ENCODE measurements at places on chromosomes 7 and 10.

DNA sequence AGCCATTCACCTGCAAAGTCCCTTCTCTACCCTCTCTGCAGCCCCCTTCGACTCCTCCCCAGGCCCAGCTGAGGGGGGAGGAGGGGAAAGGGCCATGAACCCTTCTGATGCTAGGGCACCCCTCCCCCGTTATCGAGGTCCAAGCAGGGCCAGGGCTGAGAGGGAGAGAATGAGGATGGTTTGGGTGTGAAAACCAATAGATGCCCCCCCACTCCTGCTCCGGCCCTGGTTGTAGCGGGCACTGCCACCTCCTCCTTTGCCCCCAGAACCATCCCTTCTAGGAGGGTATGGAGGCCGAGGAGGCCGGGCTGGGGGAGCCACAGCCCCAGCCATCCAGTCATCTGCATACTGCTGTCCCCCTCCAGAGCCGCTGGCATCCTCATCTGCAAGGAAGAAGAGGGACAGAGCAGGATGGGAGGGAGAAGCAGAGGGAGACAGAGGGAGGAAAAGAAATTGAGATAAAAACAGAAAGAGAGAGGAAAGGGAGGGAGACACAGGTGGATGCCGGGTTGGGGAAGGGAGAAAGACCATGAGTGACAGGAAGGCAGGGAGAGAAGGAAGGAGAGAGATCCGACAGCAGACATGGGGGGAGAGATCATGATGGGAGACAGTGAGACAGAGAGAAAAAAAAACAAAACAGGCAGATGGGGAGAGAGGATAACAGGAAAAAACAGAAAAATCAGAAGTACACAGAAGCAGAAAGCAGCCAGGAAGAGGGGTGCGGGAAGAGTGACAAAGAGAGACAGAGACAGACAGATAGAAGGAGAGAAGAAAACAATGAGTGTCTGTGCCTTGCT, 1.9 kb upstream of the GAL3ST4 start:
- DNase-seq = no peak

DNA sequence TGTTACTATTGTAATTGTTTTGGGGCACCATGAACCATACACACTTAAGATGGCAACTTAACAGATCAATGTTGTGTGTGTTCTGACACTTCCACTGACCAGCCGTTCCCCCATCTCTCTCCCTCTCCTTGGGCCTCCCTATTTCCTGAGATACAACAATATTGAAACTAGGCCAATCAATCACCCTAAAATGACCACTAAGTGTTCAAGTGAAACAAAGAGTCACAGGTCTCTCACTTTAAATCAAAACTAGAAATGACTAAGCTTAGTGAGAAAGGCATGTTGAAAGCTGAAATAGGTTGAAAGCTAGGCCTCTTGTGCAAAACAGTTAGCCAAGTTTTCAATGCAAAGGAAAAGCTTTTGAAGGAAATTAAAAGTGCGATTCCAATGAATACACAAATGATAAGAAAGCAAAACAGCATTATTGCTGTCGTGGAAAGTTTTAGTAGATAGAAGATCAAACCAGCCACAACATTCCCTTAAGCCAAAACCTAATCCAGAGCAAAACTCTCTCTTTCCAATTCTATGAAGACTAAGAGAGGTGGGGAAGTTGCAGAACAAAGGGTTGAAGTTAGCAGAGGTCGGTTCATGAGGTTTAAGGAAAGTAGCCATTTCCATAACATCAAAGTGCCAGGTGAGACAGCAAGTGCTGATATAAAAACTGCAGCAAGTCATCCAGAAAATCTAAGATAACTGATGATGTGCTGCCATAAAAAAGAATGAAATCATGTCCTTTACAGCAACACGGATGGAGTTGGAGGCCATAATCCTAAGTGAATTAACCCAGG, 90.6 kb downstream of the MTPN start:
- DNase-seq = no peak

DNA sequence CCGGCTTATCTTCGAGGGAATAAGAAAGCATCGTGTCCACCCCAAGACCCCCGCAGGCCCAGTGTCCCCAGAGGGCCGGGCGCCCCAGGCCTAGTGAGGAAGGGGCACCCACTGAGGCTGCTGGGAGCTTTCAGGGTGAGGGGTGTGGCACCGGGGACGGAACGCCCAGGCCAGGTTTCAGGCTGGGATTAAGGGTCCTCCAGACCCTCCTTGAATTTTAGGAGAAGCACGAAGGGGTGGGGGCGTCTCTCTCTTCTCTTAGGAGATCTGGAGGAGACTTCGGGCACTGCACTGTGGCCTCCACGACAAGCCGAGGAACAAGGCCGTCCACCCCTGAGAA, 96.8 kb downstream of the PDGFA start:
- no peak for DNase-seq

DNA sequence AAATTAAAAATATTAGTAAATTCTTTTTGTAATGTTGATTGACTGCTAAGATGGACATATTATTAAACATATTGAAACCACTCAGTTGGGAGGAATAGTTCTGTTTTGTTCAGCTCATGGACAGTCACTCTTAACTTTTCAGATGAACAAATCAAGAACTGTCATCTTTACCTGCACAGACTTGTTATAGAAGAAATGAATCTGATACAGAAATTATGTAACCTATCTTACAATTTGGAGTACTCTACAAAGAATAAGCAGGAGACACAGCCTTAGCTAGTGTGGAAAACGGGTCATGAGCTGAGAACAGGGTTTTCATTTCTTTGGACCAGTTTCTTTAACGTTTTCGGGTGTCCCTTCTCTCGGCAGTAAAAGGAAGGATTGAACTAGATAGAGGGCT, 1.2 kb upstream of the ANLN start:
- no peak for DNase-seq

DNA sequence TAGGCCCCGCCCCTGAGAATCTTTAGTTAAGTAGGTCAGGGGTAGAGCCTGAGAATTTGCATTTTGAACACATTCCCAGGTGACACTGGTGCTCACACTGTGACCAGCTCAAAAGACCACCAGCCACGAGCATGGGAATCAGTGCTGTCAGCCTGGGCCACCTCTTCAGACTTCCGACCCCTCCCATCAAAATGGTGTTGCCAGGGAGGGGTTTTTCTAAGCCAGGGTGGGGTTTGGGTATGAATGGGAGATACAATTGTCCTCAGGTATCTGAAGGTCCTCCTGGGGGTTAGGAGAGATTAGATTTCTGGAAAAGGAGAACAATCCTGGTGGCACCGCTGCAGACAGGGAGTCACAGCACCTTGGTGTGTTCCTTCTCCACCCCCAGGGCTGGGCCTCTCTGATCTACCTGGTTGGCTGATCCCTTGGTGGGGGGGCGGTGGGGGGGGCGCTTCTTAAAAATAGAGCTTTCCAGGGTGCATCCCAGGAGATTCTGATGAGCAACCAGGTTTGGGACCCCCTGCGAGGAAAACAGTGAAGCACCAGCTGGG, 111.5 kb upstream of the ANLN start:
- no peak for DNase-seq

- no peak for DNase-seq
These were observed 31.5 kb upstream of the GRB10 start for GRCh38 chr7:50814166-50814565.

GRCh38 chr7:143379611-143380259, 1.4 kb upstream of the ZYX start:
- no peak for DNase-seq

DNA sequence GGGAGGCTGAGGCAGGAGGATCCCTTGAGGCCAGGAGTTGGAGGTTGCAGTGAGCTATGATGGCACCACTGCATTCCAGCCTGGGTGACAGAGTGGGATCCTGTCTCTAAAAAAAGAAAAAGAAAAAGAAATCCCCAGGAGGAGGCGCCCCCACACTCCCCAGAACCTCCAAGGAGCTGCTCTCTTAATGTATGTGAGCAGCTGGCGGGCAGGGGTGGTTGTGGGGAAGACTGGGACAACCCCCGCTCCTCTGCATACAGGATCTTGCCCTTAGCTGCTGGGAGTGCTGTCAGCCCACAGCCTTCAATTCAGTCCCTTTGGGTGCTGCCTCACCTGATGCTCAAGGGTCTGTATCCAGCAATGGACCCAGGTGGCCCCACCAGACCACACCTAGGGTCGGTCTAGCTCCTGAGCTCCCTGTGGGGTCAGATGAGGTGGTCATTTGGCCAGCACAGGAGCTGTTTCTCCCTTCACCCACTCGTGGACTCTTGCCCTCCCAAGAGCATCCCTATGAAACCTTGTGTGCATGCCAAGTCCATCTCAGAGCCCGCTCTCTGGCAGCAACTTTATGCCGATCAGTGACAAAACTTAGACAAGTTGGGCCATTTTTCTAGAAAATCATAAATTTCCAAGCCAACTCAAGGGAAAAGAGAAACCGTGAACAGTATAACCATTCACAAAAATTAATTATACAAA, 97.5 kb downstream of the CREM start:
- no peak for DNase-seq

GRCh38 chr10:111102359-111102837, 25.6 kb downstream of the ADRA2A start:
- DNase-seq = no peak

DNA sequence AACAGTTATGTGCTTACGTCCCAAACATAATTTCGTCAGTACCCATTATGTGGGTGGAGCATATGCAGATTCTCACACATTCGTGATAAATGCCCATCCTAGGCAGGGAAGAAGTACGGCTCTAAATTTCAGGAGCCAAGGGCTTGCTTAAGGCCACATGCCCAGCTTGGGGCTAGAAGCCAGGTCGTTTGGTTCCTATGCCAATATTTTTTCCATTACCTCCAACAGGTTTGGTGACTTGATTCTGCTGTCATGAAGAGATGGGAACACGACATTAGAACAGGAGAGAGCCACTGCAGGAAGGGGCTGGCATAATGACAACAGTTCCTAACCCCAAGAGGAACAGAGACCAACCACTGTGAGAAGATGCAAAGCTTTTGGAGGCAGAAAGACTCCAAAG, 85.1 kb downstream of the HIPK2 start:
- no peak for DNase-seq

- DNase-seq = no peak
These were observed 372.4 kb upstream of the VWC2 start for GRCh38 chr7:49400891-49401550.

DNA sequence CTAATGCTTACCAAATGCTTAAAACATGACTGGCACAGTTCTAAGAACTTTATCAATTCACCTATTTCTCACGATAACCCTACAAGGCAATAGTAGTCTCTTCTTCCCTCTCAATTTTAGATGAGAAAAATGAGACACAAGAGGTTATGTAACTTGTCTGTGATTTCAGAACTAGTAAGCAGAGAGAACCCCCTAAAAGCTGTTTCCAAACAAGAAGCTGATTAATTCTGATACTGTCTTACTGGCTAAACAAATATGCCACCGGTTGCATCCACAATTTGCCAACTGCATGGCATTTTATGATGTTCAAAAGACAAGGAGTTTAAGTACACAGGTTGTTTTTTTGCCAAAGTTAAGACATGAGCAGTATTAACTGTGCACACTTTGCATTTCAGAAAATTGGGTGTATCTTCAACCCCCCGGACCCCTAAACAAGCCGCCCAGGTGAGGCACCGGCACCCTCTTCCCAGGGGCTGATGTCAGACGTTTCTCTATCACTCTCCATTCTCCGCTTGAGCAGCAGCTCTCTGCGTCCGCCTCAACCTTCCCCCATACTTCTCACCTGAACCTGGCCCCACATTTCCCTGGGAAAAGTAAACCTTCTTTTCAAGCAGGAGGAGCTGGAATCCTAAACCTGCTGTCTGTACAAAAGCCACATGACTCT, 21.7 kb downstream of the RSU1 start:
- no peak for DNase-seq

DNA sequence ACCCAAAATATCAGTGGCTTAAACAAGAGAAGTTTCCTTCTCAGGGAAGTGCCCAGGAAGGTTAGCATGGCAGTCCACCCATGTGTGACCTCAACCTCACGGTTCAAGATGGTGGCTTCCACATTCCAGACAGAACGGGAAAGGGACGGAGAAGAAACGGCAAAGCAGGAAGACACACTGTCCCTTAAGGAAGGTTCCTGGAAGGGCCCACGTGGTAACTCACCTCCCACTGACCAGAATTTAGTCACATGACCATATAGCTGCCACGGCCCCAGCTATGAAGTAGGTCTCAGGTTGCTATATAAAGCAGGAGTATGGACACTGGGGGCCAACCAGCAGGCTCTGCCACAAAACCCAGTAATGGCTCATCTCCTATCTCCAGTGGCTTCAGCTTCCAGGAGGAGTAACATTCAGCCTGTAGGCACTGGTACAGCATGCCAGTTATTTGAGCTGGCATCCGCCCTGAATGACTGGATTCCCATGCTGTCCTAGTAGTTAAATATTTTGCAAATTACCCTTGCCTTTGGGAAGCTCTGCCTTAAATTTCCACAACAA, 278.5 kb upstream of the KLF14 start:
- DNase-seq = no peak

DNA sequence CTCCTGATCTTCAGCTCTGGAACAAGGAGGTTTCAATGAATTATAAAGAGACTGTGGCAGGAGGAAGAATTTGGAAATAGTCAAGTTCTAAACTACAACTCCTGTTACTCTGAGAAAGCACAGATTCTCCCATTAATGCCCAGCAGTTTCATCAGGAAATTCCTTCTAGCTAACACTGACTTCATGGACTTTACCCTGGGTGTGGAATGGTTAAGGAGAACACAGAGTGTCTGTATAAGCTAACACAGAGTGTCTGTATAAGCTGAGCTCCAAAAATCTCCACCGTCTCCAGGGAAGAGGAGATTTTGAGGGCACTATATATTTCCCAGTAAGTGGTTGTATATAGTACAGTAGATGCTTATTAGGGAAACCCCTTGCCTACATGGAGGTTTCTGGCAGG, 675.5 kb downstream of the XPNPEP1 start:
- DNase-seq = no peak

DNA sequence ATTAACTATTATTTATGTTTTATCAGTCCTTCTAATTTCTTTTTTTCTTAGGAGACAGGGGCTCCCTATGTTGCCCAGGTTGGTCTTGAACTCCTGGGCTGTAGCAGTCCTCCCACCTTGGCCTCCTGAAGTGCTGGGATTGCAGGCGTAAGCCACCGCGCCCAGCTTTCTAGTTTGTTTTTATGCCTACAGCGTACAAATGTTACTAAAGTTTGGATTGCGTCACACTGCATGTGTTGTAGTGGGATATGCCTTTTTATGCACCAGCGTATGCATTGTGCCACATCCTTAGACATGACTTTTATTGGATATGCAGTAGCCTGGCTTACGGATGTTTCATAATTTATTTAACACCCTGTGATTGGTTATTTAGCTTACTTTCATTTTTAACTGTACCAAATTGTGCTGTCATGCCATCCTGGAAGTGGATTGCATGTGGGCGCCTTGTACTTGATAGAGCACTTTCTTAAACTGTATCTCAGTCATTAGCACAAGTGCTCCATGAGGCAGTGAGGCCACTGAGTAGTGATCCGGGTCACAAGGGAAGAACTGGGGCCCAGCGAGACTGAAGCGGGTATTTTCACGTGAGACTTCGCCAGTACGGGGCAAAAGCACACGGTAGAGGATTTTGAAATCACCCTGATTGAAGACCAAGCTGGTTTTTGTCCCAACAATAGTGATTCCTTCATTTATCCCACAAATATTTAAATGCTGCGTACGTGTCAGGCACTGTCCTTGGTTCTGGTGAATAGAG, 165.0 kb downstream of the MGMT start:
- DNase-seq = no peak

DNA sequence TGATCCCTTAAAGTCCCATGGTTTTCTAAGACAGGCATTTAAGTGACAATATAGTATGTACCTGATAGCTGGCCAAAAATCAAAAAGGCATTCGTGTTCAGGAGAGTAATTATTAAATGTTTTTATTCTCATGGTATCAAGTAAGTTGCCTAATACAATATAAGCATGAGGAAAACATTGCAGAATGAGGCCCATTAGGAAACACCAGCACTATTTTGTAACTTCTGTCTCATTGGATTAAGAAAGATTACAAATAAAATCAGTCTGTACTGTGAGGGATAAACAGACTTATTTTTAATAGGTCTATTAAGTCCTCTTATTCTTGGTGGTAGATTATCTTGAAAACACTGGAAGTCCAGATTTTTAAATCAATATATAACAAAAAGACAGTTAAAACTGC, 110.1 kb downstream of the SNX13 start:
- DNase-seq = no peak
